ENCODE measurements at places on chromosomes 3 and 15. TPM values are rescaled to one million over a fixed set of nuclear protein-coding genes. Genes with fewer than 3 reads are reported as not detected.

- DNase-seq, result no peak
Measured at GRCh38 chr3:115021061-115021460, 126.0 kb downstream of the ZBTB20 start.

DNA sequence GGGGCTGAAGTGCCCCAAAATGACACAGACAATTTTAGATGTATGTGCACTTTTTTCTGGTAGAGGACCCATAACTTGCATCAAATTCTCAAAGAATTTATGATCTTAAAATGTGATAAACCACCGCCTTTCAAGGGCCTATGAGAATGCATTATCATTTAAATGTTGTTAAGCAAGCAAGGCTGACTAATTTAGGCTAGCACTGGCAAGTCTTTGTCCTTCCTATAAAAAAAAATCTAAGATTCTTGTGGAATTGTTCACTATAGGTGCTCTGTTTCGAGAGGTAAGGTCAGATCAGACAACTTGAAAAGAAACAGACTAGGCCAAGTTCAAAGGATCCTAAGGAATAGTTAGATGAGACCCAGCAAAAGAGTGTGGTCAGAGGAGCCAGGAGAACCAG, 128.9 kb upstream of the PHLDB2 start:
- no peak for DNase-seq

DNA sequence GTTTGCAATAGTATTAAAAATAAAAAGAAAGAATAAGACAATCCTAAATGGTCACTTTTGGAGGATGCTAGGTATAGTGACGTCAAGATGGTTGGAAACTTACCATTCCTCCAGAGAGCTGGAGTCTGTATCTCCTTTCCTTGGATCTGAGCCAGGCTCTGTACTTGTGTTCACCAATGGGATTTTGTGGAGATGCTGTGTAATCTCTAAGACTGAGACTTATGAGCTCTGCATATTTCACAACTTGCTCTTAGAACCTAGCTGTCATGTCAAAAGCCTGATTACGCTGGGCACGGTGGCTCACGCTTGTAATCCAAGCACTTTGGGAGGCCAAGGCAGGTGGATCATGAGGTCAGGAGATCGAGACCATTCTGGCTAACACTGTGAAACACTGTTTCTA, 126.8 kb upstream of the CLSTN2 start:
- DNase-seq, result no peak

GRCh38 chr3:3815206-3815605, 16.0 kb downstream of the LRRN1 start:
- no peak for DNase-seq

DNA sequence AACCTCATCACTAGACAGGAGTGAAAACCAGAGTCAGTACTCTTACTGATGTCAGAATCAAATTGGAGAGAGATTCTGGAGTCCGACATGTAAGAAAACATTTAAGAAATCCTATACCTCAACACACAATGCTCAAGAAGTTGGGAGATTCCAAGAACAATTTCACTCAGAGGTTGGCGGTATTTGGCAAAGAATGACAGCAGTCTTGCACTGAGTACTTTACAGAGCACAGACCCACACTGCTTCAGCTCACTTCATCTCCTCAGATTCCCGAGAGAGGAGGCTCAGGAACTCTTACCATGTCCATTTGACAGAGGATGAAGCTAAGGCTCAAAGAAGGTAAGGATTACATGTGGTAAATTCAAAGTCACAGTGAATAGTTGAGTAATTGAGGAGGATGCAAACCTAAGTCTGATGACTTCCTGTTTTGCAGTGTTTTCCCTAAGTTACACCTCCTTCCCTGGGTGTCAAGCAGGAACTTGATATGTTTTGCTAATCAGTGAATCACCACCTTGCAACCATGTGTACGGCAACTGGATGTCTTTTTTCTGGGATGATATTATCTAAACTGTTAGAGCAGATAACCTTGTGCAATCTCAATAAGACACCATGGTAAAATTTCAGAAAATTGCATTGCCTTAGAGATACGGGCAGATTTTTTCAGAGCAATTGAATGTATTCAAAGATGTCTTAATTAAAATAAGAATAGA, 61.3 kb upstream of the MME start:
- DNase-seq, result peak; percentile 53

GRCh38 chr15:94929282-94929681, 697.9 kb downstream of the MCTP2 start:
- DNase-seq, result no peak

GRCh38 chr15:31503758-31504461, 177.3 kb downstream of the KLF13 start:
- DNase-seq, result no peak

DNA sequence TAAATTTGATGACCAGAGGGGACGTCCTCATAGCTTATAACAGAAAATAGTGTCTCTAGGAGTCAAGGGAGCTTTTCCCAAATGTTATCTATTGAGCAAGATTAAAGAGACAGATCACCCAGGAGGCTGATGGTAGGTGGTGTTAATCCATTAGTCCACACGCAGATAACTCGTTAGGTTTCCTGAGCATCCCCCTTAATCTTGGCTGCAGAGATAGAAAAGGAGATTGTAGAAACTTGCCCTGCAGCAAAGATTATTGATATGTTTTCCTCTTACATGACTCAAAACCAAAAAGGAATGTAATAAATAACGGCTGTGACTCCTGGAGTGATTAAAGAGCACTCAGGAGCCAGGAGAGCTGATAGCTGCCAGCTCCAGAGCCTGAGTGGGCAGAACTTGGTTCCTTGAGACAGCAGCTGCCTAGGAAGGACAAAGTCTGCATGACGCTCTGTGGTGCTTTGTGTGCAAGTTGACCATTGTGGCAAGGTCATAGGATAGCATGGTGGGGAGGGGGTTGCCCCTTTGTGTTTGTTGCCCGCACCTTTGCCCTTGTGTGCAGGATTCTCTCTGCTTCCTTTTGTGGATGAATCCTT, 234.8 kb downstream of the PTPRG start:
- no peak for DNase-seq

Gene ROPN1
- total RNA-seq, result not detected

Gene ZNF639
- total RNA-seq, result 57.4 TPM

Gene CGNL1
- 21.1 TPM for total RNA-seq

Measured in dermis blood vessel endothelial cell (primary cell).